Hypothalamus (tissue), 51 donors: ENCODE measurements at places on chromosomes 7 and 10.
A peak's percentile ranks its signal among the peaks of the same experiment; 100 is the strongest.

DNA sequence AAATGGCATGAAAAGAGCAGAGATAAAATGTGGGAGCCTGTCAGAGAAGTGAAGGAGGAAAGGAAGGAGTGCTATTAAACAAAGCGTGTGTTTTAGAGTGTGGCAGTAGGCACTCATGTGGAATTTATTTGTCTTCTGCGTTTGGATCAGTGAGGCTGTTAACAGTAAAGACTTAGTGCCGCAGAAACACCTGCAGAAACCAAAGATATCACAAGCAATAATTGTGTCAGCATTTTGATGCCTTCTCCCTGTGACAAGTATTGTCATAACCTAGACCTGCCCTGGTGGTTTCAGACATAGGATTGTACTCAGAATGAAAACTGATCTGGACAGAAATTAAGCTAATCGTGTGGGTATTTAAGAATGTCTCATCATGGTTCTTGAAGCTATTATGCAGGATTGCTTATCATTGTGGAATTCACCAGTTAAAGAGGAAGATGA is 191.0 kb downstream of the CAMK1D start:
- no peak for DNase-seq

DNA sequence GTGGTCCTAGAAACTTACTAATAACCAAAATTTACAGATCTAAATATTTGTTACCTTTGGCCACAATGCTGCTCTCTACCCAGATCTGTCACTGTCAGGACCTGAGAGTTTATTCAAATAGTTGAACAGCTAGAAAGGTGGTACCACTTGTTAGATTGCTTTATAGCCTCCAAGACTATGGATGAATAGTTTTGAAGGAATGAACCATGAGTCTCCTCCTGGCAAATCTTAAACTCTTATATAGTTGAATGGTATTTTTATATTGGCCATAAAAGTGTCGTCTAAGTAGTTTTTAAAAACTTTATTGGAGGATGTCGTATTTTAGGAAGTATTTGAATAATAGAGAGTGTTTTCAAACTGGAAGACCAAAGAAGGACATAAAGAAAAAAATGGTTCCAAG is 178.7 kb downstream of the AHR start:
- no peak for DNase-seq

DNA sequence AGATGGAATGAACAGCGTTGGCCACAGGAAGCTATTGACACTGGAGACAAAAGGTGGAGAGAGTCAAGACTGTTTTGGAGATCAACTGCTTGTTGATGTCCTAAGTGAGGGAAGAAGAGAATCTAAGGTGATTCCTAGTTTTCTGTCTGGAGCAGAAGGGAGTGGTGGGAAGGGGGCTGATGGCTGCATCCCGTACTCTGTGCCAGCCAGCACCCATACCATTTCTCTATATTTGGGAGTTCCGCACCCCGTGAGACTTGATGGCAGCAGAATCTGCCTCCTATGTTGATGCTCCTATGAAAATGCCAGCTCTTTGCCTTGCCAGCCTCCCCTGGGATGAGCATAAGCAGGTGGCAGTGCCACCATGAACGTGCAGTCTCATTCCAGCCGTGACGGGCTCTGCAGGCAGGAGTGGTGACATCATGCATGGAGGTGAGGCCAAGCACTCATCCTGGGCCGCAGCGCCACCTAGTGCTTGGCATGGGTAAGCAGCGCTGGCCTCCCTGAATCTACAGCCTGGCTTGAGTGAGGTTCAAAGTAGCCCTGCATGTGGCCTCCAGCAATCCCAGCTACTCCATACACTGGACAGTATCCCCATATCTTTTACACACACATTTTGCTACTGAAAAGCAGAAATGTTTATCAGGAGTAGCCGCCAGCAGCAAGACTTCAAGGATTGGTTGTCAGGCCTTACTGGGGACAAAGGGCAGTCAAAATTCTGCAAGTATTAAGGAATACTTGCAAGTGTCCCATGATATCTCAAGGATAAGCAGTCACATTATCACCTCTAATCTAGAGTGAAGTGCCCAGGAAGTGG is 43.0 kb downstream of the PODXL start:
- DNase-seq: peak; percentile 38

- DNase-seq: no peak
Measured at GRCh38 chr10:7406712-7407333, 4.0 kb downstream of the SFMBT2 start.

DNA sequence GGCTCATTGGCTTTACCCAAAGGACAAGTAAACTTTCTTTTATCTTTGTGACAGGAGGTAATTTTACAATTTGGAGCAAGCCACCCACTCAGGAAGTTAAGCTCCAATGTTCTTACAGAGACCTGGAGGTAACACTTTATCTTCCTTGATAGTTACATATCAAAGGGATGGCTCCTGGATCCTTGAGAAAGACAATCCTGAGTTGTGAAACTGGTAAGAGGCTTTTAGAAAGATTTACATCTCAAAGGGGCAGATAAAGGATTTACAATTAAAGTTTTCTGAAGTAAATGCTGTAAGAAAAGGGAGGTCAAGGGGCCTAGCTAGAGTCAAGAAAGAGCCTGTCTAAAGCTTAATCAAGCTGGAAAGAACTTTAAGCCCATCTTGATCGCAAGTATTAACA is 124.4 kb upstream of the ZNF804B start:
- DNase-seq: no peak

- DNase-seq: no peak
Measured at GRCh38 chr7:150412016-150412415, 32.9 kb downstream of the ZNF775 start.

DNA sequence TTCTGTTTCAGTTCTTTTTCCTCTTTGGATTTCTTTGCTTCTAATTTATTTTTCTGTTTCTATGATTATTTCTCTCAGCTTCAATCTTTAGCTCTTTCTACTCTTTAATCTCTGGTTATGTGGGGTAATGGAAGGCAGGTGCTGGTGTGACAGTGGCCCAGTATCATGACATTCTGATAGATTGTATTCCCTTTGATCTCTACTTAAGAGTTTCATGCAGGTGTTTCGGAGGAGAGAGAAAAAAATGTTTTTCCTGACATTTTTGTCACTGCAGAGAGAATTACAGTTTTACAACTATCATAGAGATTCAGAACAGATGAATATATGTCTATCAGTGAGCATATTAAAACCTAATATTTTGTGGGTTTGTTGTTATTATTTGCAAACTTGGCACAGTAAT is 524.9 kb downstream of the CNTNAP2 start:
- no peak for DNase-seq

GRCh38 chr7:26398427-26398755 is 106.7 kb downstream of the SNX10 start:
- DNase-seq: no peak

DNA sequence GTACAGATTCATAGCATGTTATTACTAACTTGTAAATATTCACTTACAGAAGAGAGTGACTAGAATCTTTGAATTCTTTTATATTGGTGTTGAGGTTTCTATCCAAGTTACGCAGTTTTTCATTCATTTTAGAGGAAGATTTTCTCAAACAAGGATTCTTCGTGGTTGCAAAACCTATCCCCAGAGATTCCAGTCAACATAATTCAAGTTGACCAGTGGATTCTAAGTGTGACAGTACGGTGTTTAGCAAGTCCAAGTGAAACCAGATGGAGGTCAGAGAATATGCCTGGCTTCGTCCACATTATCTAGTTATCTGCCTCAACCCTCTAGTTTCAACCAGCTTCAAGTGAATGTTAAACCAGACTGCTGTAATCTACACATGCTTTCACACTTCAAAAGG is 131.9 kb downstream of the SDK1 start:
- DNase-seq: no peak

DNA sequence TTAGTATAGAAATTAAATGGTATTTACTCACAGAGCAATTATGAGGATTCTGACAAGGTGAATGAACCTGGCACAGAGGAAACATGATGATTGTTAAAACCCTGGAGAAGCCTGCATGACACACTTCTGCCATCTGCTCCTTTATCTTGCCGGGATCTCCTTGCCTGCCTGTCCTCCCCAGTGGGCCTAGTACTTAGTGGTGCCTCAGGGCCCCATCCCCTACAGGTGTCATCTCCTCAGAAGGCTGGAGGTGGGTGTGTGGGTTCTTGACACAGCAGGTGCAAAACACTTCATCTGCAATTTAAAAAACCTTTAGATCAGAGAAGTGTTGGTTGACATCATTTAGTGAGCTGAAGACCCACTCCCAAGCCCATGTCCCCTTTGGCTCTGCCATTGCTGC is 261.2 kb downstream of the ADRA2A start:
- DNase-seq: no peak

GRCh38 chr7:136324073-136324704 is 347.0 kb upstream of the MTPN start:
- DNase-seq: no peak

DNA sequence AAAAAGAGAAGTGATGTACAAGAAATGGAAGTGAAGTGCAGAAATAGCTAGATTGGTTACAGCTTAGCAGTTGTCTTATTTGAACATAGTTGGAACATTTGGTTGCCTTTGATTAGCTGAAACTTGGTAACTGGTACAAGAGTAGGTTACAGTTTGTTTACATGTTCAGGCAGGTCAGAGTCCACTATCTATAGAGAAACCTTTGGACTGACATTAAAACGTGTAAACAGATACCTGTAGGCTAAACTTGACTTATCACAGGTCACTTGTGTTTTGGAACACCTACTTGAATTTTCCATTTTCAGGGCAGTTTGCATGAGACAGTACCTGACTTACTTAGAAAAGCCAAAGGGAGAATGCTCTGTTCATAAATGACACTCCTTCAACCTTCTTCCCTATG is 28.5 kb upstream of the CYP2C8 start:
- DNase-seq: no peak

DNA sequence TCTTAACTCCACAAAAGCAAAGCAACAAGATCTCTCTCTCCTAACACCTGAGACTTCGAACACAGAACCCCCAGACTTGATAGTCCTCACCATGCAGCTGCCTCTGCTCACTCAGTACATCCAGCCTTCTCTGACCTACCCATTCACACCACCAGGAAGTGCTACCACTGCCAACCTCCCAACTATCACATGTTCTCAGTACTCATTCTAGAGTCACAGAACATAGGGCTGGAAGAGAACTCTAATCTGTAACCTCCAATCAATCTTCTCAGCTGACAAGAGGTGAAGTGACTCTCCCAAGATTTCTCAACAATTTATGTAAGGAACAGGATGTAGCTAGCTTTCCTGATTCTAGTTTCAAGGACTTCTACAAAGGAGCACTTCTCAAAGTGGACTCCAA is 3.8 kb downstream of the NUDCD3 start:
- DNase-seq: no peak

- DNase-seq: no peak
Measured at GRCh38 chr10:20874261-20874660, 22.9 kb downstream of the NEBL start.

DNA sequence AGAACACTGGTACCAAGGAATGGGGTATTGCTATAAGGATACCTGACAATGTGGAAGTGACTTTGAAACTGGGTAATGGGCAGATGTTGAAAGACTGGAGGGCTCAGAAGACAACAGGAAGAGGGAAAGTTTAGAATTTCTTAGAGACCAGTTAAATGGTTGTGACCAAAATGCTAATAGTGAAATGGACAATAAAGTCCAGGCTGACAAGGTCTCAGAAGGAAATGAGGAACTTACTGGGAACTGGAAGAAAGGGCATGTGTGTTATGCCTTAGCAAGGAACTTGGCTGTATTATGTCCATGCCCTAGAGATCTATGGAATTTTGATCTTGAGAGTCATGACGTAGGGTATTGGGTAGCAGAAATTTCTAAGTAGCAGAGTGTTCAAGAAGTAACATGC is 38.0 kb downstream of the FAM149B1 start:
- no peak for DNase-seq

- peak; percentile 34 for DNase-seq
Measured at GRCh38 chr10:26555719-26556368, 117.7 kb downstream of the APBB1IP start.

- DNase-seq: no peak
Measured at GRCh38 chr10:98414578-98414931, 427 bp downstream of the PYROXD2 start.

GRCh38 chr10:55144001-55144400 is 343.0 kb upstream of the PCDH15 start:
- DNase-seq: no peak

DNA sequence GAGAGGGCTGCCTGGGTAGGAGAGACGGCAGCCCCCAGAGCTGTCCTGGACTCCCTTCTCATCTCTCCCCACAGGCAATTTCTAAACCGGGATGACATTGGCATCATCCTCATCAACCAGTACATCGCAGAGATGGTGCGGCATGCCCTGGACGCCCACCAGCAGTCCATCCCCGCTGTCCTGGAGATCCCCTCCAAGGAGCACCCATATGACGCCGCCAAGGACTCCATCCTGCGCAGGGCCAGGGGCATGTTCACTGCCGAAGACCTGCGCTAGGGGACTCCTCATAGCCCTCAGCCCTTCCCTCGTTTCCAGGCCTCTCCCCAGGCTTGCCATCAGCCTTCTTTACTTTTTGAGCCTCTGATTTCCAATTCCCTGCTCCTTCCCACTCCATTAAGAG is 2.6 kb downstream of the ATP6V1F start:
- no peak for DNase-seq

- no peak for DNase-seq
Measured at GRCh38 chr10:45008524-45009161, 7.9 kb downstream of the ZNF22 start.

- no peak for DNase-seq
Measured at GRCh38 chr7:156617215-156617614, 23.4 kb upstream of the RNF32 start.

DNA sequence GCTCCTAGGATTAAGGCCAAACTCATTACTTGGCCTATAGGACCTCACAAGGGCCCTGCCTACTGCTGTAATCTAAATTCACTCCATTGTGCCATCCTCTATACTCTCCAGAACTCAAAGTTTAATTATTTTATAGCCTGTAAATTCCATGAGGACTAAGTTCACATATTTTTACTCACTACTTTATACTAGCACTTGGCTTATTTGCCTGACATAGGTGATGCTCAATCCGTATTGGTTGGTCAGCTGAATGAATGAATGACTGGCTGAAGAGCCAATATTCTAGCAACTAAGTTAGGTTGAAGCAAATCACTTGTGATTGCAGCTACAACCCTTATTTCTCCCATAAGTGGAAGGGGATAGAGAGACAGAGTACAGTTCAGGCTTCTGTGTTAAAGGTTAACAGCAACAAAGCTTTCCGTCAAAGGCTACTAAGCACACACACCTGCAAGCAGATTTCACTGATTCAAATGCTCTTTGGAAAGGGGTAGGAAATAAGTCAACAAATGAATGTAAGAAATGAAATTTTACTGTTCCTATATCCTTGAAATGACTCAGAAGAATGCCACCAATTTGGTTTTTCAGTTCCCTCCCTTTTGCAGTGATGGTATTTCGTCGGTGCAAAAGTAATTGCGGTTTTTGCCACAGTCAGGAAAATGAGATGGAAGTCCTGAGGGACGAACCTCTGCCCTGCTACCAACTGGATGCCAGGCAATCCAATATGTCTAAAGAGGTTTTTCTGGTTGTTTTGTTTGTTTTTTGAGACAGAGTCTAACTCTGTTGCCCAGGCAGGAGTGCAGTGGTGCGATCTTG is 120.7 kb downstream of the COL28A1 start:
- no peak for DNase-seq
